Hippocampal formation (tissue), 2 donors: ENCODE measurements at places on chromosomes 7 and 10.

DNA sequence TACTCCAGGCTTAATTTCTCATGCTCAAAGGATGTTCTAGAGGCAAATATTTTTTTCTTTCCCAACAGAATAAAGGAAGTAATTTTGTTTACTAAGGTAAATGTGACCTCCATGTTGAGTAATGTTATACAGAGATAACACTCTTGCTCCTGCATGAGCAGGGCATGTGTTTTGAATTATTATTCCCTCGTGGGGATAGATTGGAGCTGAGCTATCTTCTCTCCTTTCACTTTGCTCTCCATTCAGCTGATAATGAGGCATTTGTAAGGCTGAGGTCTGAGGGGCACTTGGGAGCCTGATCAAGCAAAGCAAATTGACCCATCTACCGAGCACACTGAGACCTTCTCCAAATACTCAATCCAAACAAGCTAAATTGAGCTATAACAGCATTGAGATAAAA lies 50.7 kb upstream of the GHITM start:
- no peak for DNase-seq

- DNase-seq = peak; percentile 40
These were observed 35.9 kb downstream of the FZD1 start for GRCh38 chr7:91299952-91300775.

- DNase-seq = no peak
These were observed 176.5 kb upstream of the KCTD7 start for GRCh38 chr7:66452165-66452564.

GRCh38 chr7:112130729-112131410 lies 75.3 kb downstream of the DOCK4 start:
- DNase-seq = no peak

GRCh38 chr10:79984851-79985250 lies 35.9 kb upstream of the SFTPD start:
- DNase-seq = no peak

DNA sequence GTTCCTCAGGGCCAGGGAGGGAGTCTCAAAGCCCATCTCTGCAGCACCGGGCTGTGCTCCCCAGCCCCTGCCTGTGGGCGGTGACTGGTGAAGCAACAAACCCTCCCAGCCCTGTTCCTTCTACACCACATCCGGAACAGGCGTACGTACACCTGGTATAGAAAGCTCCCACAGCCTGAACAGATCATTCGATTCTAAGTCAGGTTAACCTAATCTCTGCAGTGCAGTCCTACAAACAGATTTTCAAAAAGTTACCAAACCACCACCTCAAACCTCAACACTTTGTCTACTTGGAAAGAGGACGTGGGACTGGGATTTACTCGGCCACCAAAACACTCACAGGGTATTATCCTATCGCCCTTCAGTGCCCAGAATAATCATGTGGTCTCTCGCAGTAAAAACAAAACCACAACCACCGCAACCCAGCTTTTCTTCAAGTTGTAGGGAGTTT lies 238.4 kb downstream of the DIP2C start:
- no peak for DNase-seq

GRCh38 chr10:33732161-33732680 lies 397.8 kb upstream of the NRP1 start:
- no peak for DNase-seq

- DNase-seq = no peak
These were observed 34.2 kb upstream of the ANK3 start for GRCh38 chr10:60423920-60424319.

GRCh38 chr10:88682491-88682890 lies 18.2 kb downstream of the LIPF start:
- DNase-seq = no peak

DNA sequence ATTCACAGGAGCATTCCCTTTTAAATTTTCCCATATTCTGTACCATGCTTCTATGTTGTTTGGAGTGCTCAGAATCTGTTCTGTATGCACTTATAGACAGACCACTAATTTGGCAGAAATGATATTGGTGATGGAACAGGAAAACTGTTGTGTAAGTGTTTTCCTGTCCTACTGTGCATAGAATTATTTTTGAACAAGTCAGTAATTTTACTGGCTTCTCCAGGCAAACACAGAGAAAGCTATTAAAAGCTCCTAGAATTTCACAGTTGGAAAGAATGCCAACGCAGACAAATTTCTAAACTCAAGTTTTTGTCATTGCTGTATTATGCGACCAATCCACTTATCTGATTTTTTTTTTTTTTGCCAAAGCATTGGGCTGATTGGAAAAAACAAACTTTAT lies 55.7 kb downstream of the ANKMY2 start:
- no peak for DNase-seq

DNA sequence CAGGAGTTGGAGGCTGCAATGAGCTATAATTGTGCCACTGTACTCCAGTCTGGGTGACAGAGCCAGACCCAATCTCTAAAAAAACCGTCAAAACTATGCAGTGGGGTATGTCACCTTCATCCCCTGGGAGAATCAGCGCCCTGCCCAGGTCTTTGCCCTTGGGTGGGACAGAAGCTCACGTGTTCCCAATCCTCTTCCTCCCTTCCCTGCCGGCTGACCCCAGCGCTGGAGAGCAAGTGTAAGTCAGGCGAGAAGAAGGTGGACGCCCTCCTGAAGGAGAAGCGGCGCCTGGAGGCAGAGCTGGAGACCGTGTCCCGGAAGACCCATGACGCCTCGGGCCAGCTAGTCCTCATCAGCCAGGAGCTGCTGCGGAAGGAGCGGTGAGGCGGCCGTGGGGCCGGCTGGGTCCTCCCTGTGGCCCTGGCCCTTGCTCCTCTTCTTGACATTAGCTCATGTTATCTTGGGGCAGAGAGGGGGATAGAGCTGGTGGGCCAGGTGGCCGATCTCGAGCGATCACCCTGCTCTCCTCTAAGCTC lies 64.8 kb upstream of the GTF2IRD1 start:
- no peak for DNase-seq

- DNase-seq = no peak
These were observed 82.0 kb downstream of the ARL4A start for GRCh38 chr7:12769444-12769843.

DNA sequence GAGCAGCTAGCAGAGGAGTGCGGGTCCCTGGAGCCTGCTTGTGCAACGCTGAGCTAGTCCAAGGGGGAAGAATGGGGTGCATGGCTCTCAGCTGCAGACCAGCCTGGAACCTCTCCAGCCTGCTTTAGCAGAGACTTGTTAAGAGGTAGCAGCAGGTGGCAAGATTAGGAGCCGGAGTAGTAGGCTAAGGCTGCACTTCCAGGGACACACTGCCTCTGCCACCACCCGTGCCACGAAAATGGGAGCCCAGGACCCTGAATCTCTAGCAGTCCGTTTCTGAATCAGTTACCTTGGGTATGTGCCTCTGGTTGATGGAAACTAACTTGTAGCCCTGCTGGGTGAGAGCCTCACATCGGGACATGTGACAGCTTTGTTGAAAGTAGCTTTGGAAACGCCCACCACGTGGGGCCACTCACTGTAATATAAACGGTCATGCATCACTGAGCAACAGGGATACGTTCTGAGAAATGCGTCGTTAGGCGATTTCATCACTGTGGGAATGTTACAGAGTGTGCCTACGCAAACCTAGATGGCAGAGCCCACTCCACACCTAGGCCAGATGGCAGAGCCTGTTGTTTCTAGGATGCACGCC lies 25.9 kb downstream of the HTRA1 start:
- DNase-seq = no peak

DNA sequence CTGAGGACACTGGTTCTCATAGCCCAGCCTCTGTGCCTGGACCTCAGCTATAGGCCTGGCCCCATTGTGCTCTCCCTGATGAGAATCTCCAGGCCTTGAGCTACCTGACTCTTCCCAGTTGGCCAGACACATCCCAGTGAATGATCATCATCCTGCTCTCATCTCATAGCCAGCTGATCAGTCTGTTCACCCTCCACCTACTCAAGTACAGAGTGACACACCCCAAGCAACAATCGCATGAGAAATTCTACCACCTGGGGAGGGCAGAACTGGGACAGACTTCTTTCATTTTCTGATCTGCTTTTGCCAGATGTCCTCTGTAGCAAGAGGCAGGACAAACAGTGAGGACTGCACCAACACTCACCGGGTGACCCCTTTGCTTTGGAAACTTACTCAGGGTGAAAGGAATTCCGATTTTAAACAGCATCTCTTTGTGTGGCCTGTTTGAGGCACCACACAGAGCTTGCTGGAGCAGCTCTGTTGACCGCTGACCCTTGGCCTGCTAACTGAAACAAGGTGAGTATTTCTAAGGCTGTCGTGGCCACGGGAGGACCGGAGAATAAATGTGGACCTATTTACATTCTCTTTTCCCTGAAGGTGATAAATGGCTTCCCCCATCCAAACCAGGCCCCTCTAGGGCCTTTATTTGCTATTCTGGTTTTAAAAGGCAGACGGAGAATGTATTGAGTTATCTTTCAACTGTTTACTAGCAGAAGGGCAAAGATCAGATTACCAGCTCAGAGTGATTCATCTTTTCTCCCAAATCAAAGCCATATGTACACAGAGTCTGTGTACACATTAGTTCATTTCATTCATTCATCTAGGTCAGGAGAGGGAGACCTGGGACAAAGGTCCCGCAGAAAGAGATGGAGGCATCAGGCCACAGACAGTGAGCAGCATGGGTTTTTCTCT lies 181.4 kb upstream of the TNS3 start:
- DNase-seq = no peak

DNA sequence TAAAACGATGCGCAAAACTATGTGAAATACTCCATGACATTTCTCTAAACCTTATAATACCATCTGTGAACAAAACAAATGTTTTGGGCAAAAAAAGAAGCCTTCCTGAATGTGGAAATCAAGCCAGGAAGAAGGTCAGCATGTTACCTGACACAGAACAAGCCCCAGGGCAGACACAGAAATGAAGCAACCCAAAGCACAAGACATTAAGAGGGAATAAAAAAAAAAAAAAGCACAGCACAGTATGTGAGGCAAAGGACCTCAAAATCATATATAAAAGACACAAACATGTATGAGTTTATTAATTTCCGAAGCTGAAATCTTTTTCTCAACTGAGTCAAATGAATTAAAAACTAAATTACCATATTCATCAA lies 161.8 kb downstream of the SKIDA1 start:
- no peak for DNase-seq
